ENCODE measurements at places on chromosomes 12 and 14.

- no peak for DNase-seq
Observed at GRCh38 chr14:21454843-21455544, 929 bp downstream of the CHD8 start.

GRCh38 chr14:94196057-94196456 is 21.9 kb downstream of the PPP4R4 start:
- no peak for DNase-seq

DNA sequence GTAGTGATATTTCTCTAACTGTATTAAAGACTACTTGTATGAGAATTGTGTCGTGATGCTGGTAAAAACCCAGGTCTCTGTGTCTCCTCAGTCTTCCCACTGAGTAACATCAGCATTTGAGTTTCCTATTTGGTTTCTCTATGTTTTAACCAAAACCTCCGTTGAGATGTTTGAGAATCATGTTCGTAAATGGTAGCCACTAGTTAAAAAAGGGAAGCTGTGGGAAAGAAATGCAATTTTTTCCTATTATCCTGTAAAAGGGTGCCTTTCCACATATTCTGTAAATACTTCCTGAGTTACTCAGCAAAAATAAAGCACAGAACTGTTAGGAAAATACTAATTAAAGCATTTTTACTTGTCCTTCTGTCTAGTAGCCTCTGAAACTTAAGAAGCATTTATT is 7.0 kb downstream of the CLEC1B start:
- no peak for DNase-seq

DNA sequence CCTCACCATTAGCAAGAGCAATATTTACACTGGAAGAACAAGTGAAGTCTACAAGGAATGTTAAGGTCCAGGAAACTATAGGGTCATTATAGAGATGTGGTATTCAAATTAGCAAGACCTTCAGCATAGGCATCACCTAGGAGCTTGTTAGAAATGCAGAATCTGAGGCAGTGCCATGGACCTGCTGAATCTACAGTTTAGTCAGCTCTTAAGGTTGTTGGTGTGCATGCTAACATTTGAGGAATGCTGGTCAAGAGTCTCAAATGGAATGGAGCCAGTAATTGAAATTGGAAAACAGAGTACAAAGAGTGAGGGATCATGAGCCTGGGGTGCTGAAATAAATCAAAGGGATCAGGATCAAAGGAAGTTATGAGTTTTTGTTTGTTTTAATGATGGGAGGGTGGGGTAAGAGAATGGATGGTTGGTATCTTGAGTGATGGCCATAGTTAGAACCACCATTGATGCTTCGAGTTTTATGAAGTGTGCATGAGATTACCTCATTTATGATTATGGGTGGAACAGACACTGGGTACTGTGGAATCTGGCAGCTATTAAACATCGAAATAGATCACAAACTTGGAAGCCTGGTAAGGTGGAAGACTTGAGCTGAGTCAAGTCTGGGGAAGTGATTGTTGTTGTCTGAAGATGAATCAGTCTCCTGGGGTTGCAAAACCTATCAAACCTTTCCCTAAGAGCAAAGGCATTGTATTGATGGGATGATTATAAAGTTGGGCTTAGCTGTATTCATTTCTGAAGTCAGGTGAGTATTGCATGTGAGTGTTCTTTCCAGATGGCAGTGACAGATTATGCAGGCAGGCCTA is 323.3 kb upstream of the E2F7 start:
- DNase-seq, result no peak

GRCh38 chr14:95167177-95167576 is 9.8 kb upstream of the DICER1 start:
- no peak for DNase-seq

- no peak for DNase-seq
Observed at GRCh38 chr12:87670448-87670847, 358.8 kb downstream of the C12orf50 start.

DNA sequence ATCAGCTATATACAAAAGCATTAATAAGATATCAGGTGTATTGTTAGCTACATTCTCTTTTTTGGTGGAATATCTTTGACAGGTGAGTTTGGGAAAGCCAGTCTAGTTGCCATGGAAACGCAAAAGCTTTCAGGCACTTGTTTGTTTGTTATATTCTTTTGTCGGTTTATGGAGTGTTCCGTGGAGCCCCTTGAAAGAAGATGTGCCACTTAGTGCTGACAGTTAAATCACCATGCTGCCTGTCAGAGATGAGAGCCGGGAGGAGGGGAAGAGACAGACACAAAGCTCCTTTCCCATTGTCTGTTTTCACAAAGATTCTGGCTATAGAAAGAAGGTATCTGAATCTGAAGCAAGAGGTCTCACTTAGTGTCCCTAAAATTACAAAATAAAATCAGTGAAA is 170.8 kb downstream of the SNAPC1 start:
- no peak for DNase-seq

DNA sequence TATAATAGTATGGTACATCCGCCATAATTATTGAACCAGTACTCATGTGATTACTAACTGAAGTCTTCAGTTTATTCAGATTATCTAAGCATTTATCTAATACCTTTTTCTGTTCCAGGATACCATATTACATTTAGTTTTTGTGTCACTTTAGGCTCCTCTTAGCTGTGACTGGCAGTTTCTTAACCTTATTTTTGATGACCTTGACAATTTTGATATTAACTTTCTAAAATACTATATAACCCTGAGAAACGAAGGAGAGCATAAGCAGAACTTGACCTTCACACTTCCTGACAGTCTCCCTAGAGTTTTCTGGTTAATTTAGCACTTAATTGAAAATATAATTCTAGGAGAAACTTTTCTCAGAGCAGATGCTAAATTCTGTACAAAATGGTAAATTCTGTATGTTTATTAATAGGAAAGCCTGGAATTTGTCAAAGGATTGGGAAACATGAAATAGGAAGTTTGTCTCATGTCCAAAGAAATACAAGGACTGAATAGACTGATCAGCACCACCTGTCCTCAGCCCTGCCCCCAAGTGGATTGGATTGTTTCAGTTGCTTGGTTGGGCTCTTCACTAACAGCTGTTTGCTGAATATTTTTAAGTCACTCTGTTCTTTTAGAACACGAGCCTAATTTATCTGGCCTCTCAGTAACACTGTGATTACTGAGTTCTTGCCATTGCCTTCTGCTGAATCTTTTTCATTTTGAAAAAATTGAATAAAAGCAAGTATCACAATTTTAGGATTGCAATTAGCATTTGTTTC is 6.0 kb downstream of the BICDL1 start:
- DNase-seq, result no peak

- DNase-seq, result no peak
Observed at GRCh38 chr14:55724736-55725135, 144.7 kb downstream of the KTN1 start.

Data from NK-92 treated with Interleukin-12 subunit alpha and Interleukin-12 subunit beta, amount 100 ng/mL, for 24 hours (cell line).